Stimulated activated CD8-positive, alpha-beta memory T cell treated with anti-CD3 and anti-CD28 coated beads, Interleukin-15, amount 100 ng/mL, for 48 hours (primary cell): ENCODE measurements at places on chromosomes 6 and 20.

DNA sequence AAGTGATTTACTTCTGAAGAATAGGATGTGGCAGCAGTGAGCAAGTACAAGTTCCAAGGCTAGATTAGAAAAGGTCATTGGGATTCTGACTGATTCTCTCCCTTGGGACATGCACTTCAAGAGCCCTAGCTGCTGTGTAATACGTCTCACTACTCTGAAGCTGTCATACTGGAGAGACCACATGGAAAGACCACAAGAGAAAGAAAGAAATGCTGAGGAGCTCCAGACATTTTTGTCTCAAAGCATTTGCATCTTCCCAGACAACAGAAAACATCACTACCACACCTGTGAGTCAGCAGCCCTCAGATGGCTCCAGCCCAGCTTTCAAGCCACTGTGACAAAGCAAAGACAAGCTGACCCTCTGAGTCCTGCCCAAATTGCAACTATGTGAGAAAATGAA lies 20.7 kb downstream of the TENT5A start:
- no peak for DNase-seq

GRCh38 chr6:154506582-154506981 lies 3.9 kb downstream of the CNKSR3 start:
- DNase-seq: no peak

GRCh38 chr20:62244644-62245108 lies 6.4 kb downstream of the OSBPL2 start:
- no peak for DNase-seq

DNA sequence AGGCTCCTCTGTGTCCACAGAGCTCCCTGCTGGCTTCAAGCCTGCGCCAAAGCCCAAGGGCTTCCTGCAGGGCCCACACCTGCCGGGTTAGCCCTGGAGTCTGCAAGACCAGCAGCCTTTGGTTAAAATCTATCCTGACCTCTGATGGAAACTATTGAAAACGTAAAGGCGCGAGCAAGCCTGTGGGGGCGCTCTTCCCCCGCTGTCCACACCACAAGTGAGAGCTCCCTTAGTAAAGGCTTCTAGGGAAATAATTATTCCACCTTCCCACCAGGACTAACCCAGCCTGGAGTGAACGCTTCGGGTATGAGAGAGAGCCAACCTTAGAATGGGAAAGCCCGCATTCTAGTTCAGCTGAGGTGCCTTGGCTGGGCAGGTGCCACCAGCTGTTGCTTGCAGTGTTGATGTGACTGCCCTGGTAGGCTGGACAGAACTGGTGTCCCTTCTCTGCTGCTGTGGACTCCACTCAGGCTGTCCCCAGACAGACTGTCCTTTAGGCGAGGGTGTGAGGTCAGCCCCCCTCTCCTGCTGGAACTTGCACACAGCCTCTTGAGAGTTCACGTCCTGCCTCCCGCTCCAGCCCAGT lies 68.7 kb downstream of the SYTL3 start:
- DNase-seq: no peak

DNA sequence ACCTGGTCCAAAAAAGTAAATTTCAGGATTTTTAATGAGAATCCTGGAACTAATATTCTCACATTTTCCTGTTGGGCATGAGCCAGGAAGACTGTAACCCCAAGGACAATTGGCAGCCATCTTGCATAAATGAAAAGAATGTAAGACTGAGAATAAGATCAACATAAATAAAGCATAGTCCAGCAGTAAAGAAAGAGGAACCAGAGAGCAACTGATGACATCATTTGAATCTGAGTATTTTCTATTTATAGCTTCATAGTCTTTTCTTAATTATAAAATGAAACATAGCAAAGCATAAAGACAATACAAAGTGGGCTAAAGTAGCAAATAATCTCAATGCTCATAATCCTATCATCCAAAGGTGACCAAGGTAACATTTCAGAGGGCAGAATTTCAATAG lies 26.6 kb upstream of the FBXL4 start:
- no peak for DNase-seq

DNA sequence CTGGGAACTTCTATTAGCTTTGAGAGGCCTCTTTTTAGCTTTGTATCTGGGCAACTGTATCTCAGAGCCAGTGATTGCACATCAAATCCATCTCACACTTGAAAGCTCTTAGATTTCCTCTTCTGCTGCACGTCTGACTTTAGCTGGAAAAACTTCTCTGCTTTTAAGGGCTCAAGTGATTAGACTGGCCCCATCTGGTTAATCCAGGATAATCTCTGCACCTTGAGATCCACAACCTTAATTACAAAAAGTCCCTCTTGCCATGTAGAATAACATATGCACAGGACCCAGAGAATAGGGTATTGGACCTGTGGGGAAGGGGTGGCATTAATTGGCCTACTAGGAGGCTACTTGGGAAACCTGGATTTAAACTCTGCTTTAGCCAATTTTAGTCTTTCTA lies 24.2 kb downstream of the KLHL31 start:
- DNase-seq: no peak

GRCh38 chr6:35725721-35726438 lies 11.0 kb upstream of the ARMC12 start:
- DNase-seq: no peak

- DNase-seq: no peak
These were observed 89.7 kb upstream of the QKI start for GRCh38 chr6:163324688-163325389.

DNA sequence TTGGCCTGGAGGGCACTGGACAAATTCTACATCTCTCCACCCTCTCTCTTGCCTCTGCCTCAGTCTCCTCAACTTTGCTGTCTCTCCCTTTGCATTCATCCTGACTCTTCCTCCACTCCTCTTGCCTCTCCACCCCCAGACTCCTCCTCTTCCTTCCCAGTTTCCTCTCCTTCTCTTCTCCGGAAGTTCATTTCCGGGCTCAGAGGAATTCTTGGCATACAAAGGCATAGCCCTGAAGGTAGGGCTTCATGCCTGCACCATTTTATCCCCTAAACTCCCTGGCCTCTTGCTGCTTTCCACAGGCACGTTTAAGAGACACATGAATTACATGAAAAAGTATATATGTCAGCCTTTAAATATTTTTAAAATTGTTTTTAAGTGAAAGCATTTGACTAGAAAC lies 10.6 kb downstream of the BFSP1 start:
- DNase-seq: no peak

DNA sequence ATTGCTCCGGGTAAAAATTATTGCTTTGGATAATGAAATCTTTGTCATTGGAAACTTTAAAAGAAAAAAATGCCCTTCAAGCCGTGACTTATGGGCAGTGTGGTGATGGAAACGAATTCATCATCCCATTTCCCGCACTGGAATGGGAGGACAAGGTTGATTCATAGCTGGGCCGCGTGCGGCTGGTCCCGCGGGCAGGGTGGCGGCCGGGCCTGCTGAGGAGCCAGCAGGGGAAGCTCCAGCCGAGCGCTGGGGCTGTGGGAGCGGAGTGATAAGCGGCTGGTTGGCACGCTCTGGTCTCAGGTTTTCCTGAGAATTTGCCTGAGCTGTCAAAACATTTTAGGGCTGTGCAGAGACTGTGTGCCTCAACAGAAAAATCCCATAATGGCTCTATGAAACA lies 351.7 kb downstream of the CDC5L start:
- DNase-seq: no peak

DNA sequence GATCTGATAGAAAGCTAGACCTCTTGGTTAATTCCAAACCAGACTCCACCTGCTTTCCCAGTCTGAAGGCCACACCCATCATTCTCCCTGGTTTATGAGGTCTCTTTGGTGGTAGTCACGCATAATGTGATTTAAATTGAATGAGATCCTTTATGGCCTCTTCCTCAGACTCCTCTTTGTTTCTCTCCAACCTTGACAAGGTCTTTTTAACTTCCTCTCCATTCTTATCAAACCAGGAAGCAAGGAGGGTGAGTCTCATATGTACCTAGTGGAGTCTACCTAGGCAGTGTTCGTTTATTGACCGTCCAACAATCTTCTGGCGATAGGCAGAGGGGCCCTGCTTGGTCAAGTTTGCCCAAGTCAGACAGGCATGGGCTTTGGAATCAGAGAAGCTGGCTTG lies 184.2 kb upstream of the LAMP5 start:
- DNase-seq: no peak

DNA sequence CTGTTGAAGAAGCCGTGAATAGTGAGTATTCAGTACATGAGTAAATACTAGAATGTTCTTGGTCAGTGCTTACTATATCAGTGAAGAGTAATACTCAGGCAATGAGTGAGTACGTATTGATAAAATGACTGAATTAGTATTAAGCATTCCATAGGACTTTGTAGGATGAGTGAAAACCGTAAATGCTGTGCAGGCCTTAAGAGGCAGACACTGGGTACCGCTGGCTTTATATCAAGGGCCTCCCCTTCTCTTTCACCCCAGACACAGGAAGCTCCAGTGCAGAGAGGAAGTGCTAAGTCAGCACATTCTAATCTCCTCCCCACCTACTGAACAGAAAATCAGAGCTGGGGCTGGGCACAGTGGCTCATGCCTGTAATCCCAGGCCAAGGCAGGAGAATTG lies 24.2 kb downstream of the POFUT1 start:
- peak; percentile 39 for DNase-seq

DNA sequence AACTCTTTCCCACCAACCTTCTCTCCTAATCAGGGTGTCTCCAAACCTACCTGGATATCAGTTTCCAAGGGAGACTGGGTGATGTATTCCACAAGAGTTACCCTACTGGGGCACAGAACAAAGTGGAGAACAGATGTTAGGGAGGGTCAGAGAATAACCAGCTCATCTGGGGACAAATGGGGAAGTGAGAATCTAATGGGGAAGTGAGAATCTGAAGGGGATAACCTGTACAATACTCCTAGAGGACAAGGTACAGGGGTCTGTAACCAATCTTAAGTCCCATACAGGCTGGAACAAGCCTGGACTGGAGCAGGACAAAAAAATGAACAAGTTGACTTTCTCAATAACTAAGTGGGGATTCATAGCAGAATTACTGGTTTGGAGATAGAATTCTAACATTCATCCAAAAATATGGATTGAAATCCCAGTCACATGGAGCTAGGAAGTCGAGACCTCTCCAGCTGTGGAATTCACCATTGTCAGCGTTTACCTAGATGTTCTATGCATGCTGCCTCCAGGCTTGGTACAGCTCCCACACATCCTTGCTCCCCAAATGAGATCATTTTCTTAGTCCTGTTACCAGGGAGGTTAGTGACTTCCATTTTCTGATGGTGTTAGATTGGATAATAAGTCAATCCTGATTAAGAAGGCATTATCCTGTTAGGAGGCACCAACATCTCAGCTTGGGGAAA lies 214.8 kb upstream of the MOCS1 start:
- no peak for DNase-seq

DNA sequence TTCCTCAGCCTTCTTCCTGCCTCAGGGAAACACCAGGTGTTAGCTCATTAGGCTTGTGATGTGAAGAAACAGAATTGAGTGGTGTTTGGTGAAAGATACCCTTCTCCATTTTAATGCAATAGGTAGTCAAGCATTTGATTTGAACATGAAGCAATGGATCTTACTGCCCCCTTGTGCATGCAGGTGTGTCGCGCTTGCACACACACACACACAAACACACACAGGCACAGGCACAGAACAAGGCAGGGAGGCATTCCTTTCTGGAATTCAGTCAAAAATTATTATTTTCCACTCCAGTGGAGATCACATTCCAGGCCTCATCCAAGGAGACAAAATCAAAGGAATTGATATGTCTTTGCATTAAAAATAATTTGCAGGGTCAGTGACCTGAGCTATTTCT lies 667.0 kb upstream of the MARCKS start:
- DNase-seq: no peak

DNA sequence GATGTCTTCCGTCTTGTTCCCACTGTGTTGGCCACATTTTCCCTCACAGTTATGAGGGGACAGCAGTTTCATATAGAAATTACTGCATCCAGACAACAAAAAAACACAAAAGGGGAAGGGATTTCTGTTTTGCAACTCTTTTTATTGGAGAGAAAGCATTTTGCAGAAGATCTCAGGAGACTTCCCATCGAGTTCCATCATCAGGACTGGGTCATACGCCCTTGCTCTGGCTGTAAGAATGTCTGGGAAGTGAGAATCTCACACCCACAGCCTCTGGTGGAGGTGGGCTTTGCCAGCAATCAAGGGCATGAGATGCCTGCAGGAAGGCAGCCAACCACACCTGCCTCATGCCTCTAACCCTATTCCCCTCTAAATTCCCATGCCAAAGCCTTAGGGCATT lies 5.8 kb upstream of the IGF2R start:
- no peak for DNase-seq

GRCh38 chr6:137518386-137518983 lies 24.3 kb upstream of the OLIG3 start:
- DNase-seq: no peak

GRCh38 chr20:24795436-24795835 lies 153.6 kb upstream of the CST7 start:
- DNase-seq: no peak

DNA sequence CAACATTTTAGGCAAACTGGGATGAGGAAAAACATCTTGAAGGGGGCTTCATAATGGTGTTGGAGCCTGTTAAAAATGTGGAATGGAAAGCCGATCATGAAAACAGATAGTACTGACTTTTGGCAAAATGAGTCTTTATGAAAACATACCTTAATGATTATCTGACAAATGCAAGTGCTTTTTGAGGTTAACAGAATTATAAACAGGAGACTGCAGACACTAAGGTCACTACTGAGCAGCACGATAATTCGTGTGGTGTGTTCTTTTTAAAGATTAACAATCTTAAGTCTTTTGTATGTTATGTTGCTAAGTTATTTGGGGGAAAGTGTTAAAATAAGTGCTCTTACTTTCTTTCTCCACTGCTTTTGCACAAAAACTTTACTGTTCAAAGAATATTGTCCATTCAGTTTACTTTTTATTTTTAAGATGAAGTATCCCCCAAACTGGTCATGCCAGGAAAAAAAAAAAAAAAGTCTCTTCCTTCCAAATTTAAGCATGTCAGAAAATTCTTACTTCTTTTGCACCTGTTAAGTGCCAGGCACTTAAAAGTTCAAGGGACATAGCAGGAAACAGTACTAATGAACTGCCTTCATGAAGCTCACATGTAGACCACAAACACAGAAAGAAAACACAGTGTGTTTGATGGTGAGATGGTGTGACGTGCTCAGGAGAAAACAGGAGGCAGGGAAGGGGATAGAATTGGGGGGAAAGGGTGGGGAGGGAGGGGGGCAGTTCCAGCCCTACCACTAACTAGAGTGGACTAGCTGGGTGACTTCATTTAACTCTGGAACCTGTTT lies 73.2 kb downstream of the CDYL start:
- no peak for DNase-seq

DNA sequence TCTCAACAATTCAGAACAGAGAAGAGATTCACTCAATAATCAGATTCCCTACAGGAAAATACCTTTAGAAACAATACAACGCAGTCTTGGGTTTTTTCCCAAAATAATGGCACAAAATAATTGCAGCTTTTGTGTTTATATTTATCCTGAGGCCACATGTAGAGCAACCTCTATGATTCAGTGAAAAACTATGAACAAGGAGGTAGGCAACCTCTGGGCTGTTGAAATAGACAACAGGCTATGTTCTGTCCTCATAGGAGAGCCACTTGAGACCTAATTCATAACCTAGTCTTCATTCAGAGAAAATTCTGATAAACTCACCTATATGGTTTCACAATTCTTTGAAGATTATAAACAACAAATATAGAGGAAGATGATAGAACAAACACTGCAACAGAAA lies 118.3 kb downstream of the KHDC1L start:
- DNase-seq: no peak
